ENCODE measurements at places on chromosomes 2 and 18.

DNA sequence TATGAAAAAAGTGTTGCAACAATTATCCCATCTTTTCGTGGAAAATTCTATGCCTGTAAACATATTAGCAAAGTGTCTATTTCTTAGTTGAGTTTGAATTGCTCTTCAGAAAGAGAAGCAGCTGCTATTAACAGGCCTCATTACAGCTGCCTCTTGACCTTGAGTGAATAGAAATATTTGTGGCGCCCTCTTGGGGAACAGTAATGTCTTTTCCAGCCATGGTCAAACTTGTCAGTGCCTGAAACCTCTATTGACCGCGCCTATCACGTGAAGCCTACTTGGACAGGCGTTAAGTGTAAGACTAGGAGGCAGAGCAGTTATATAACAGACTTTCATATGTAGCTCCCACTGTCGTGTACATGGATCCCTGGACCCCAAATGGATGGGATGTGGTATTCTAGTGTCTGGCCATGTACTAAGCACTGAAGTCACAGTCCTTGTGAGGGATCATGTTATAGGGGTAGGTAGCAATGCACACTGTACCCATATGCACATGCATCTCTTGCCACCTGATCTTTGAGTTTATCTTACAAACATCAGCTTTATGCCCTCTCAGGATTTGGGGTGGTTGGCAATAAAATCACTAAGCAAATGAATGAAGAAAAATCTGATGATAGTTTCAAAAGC, 245.0 kb downstream of the PTGR3 start:
- no peak for DNase-seq

DNA sequence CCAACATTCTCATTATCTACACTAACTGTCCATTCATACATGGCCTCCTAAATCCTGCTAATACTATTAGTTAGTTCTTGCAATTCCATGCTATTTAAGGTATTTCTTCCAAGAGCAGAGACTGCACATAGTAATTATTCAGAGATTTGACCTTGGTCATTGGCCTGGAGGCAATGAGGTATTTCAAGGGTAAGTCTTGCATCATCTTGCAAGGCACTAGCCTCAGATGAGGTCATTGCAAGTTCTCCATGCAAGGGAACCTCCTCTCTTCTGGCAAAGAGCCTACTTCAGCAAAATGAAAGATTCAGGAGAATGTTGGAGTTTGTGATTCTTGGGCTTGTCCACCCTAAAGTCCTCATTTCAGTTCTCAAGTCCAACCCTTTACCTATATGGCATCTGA, 48.5 kb upstream of the IKZF2 start:
- no peak for DNase-seq

DNA sequence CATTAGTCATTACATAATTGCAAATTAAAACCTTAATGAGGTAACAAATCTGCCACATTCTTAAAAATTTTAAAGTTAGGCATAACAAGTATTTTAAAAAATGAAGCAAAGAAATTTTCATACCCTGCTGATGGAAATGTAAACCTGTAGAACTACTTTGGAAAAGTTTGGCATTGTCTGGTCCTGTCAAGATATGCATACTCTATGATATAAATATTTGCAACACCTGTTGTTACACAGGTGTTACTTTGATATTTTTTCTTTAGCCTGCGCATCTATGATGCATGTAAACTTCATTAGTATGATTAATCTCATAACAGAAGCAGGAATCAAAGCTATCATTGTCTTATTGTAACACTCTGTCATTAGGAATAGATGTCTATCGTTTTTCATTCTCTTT, 634.3 kb downstream of the TRIB2 start:
- no peak for DNase-seq

DNA sequence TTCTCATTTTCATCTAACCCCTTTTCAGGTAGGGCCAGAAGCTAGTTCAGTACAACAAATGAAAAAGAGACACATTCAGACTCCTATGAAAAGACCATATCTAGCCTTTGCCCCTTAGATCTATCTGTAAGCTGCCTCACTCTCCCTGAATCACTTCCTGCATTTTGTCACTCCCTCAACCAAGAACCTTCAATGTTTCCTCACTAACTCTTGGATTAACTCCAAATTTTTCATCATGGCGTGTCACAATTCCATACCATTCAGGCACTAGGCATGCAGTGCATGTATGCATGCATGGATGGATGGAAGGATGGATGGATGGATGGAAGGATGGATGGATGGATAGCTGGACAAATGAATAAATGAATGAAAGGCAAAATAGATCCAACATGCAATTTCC, 356.9 kb downstream of the TNS1 start:
- DNase-seq: no peak

DNA sequence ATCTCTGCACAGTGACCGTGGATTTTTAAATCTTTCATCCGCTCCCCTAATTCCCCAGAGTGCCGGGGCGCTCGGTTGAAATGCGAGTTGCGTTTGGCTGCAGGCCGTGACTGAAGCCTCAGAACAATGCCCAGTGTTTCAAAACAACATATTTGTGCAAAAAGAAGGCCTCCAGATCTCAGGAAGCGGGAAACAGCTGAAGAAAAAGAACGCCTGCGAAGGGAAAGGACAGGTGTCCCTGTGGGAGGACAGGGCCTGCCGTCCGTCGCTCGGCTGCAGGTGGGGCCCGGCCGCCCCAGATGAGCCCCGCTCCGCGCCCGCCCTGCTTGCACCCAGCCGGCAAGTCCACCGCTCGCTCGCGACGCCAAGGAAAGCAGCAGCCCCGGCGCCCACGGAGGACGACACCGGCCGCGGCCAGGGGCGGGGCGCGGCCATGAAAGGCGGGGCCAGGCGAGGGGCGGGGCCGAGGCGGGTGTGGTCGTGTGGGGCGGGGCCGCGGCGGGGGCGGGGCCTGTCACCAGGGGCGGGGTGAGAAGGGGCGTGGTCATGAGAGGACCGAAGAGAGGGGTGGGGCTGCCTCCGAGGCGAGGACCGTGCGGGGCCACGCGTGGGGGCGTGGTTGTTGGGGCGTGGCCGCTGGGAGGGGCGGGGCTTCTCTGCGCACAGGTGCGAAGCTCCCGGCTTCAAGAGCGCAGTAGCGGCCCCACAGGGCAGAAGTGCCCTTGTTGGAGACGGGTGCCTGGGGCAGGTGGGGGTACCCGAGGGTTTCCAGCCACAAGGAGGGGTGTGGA, 17.6 kb upstream of the BOK start:
- peak; percentile 81 for DNase-seq

DNA sequence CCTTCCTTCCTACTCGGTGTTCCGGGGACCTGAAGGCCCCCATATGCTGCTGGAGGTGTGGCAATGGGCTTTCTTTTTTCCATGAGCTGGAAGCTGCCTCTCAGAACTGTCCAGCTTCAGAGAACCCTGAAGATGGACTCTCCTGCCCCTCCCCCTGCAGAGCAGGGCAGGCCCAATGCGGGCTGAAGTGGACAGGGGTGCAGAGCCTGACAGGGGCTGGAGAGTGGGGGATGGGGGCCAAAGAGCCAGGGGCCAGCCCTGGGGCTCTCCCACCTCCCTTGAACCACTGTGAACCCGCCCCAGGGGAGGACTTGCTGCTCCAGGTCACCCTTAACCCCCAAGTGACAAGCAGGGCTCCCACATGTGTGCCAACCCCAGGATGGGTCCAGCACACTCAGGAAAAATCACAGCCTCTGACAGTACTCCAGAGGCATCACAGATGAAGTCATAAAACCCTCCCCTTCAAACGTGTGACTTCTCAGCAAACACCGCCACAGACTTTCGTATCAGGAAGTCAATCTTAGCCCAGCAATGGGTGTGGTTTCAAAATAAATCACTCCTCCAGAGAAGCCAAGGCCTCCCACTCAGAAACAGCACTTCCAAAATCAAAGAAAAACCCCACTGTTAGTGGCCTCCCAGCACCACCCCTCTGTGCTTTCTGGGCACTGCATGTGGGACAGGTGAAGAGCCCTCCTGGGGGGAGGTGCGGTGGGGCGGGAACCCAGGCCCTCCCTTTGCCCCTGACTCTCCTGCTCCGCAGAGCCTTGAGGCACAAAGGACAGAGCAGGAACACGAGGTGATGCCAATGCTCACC, 135.8 kb downstream of the HDAC4 start:
- DNase-seq: peak; percentile 67

- DNase-seq: no peak
Measured at GRCh38 chr18:1965016-1965415, 606.3 kb downstream of the METTL4 start.

DNA sequence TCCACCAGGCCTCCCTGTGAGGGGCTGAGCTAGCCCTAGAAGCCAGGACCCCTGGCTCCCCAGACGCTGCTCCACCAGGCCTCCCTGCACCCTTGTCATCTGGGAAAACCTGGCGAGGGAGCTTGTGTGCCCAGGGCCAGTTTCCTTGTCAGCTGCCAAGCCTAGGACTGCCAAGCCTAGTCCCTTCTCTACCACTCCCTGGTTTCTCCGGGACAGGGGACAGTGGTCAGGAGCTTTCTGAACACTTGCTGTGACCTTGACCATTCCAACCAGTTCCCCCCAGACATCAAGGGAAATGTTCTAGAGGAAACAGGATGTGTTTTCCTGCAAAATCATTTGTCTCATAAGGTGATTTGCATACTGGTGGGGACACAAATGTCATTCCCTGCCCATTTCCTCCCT, 41.3 kb upstream of the MRPL33 start:
- no peak for DNase-seq

DNA sequence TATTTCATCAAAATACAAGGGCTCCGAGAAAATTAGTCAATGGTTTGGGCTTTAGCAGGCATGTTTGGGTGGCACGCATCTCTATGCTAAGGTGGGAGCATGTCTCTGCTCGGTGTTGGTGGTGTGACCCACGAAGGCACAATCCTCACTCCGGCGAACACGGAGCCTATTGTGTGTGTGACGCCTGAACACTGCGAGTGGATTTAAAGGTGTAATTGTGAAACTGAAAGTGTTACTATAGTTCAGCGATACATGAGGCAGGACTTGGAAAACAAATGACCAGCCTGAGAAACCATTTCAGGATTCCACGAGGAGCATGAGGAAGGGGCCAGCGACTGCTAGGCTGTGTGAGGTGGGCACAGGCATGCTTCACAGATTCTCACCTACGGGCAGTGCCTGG, 41.7 kb upstream of the LDLRAD4 start:
- DNase-seq: no peak

DNA sequence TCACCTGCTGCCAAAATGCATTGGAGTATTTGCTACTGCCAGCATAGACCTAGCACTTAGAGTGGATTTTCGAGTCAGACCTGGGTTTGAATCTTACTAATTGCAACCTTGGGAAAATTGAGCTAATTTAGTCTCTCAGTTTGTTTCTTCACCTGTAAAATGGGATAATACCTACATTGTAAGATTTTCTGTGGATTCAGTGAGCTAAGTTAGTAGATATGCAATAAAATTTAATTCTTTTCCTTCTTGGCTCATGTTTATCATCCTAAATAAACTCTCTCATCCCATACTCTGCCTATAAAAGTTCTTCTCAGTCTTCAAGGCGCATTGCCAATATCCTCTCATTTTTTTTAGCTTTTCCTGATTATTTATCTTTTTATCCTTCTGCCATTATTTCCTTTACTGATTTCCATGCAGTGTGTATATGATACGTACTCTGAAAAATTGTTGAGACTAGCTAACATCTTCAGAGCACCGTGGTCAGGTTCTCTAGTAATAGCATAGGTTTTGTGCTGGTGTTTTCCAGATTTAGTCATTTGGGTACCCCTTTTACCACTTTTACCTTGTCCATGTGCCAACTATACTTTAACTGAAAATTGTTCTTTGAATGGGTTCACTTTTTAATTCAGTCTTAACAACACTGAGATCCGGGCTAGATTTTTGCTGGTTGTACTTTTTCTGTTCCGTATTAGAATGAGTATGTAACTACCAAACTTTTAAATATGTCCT, 7.3 kb downstream of the CEP192 start:
- no peak for DNase-seq

GRCh38 chr2:49972699-49973098, 818.4 kb upstream of the FSHR start:
- no peak for DNase-seq

GRCh38 chr2:43402452-43402937, 176.1 kb upstream of the ZFP36L2 start:
- DNase-seq: no peak

- no peak for DNase-seq
Measured at GRCh38 chr2:11867926-11868325, 121.5 kb downstream of the LPIN1 start.

- DNase-seq: no peak
Measured at GRCh38 chr2:234267534-234267933, 217.0 kb downstream of the SPP2 start.

DNA sequence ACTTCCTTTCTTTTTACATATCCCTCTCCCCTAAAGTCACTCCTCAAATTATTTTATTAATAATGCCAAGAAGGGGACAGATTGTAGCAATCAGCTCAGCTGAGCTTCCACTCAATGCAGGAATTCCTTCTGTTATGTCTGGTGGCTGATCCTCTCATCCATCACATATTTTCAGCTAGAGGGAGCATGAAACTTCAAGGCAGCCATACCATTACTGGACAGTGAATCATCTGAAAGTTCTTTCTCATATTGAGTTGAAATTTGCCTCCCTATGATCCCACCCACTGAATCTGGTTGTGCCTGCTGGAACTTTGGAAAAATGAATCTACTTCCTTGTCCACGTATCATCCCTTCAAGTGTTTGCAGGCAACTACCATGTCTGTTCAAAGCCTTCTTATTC, 11.2 kb downstream of the ZNF385B start:
- DNase-seq: no peak

GRCh38 chr2:235966396-235966795, 201.8 kb downstream of the GBX2 start:
- peak; percentile 14 for DNase-seq

DNA sequence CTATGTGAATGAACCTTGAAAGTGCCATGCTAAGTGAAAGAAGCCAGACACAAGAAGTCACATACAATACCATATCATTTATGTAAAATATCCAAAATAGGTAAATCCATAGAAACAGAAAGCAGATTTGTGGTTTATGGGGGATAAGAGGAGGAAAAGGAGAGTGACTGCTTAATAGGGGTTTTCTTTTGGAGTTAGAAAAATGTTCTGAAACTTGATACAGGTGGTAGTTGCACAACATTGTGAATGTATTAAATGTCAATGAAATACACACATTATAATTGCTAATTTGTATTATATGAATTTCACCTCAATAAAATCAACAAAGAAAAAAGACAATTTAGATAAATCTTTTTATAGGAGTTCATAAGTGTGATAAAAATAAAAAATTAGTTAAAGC, 37.1 kb downstream of the MEMO1 start:
- DNase-seq: no peak

GRCh38 chr18:69531973-69532372, 131.3 kb downstream of the DOK6 start:
- DNase-seq: no peak

DNA sequence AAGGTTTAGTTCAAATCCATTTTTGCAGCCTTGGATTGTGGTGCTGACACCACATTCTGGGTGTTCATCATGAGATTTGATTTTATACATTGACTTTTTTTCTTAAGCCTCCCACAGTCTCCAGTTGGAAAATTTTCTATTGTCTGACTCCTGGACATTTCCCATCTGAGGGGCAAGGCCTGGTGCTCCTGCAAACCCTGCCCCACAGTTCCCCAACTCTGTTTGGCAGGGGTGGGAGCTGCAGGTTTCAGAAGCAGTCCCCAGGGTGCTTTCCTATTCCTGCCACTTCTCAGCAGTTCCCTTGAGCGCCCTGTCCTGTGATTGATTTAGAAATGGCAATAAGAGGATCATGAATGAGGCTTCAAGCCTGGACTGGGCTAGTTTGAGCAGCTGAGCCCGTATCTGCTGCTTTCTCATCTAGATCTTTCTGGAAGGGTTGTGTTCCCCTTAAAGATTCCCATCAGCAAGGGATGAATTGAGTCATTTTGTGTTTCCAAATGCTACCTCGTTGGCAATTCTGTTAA, 77.0 kb downstream of the CIB4 start:
- peak; percentile 23 for DNase-seq

All from left forelimb (tissue), 1 donor.